SK-N-SH (cell line): ENCODE measurements at places on chromosomes 7 and 10.
A peak's percentile ranks its signal among the peaks of the same experiment; 100 is the strongest.

DNA sequence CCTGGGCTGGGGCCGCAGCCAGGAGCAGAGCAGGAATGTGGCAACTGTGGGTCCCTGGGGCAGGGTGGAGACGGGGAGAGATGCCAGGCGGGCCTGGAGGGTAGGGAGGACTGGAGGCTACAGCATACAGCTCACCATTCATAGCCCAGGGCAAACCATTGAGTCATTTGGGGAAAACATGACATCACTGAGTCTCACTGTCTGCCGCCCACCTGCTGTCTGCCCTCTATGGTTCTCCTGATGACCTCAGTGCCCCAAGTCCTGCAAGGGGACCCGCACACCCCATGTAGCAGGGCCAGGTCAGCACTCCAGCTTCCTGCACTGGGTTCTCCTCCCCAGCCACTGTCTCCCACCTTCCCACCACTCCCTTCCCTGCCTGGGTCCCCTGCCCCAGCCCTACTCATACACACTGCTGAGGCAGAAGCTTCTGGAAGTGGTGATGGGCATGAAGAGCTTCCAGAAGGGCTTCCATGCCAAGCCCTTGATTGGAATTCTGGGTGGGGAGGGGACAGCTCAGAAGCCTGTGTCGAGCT is 10.4 kb downstream of the CHST3 start:
- no peak for DNase-seq

GRCh38 chr7:90666186-90666585 is 70.1 kb downstream of the CDK14 start:
- no peak for DNase-seq

DNA sequence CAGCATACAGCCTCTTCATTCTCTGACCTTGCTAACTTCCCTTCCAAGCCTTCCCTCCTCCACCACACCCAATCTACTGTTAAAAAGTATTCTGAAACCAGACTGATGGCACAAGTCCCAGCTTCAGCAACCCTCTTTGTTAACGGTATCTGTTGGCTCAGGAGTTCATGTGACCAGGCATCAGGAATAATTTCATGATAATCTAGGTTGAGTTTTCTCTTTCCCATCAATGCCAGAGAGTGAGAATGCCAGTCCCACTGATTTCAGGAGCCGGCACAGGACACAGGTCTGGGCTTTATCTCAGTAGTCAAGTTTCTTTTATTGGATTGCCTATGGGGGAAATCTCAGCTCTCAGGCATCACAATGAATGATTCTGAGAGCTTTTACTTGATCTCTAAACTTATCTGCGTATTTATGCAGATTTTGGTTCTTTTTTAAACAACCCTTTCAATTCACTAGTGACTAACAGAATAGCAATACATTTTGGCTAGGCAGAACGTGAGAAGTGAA is 231.0 kb upstream of the LYZL1 start:
- DNase-seq, result peak; percentile 45

GRCh38 chr7:10646194-10646593 is 327.5 kb upstream of the PHF14 start:
- DNase-seq, result no peak

GRCh38 chr7:92158660-92159575 is 20.0 kb downstream of the LRRD1 start:
- no peak for DNase-seq

GRCh38 chr10:82148764-82149163 is 273.8 kb downstream of the NRG3 start:
- no peak for DNase-seq

DNA sequence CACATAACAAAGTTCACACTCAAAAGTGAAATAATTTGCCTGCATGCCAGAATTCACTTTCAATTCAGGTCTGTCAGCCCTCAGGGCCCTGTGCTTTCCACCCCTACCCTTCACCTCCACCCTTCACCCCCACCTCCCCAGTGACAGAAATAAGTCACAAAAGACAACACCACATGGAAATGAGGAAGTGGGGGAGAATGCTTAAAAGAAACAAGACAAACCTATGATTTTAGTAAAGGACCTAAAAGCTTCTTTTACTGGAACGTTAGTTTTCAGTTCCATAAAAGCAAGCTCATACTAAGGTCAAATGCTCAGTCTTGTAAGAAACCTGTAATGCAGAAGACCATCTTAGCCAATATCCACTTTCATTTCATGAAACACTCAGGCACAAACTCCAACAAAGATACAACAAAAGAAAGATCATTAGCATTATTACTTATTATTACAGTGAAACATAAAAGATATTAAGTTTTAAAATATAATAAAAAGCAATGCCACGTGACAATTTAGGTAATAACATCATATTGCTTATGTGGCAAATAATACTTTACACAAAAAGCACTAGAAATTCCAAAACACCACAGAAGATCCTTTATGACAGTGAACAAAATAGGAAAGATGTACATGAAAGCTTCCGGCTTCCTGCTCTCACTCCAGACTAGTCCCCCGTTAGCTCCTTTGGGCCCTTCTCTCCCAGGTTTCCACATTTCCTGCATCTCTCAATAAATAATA is 112.1 kb downstream of the LMBR1 start:
- DNase-seq, result no peak

DNA sequence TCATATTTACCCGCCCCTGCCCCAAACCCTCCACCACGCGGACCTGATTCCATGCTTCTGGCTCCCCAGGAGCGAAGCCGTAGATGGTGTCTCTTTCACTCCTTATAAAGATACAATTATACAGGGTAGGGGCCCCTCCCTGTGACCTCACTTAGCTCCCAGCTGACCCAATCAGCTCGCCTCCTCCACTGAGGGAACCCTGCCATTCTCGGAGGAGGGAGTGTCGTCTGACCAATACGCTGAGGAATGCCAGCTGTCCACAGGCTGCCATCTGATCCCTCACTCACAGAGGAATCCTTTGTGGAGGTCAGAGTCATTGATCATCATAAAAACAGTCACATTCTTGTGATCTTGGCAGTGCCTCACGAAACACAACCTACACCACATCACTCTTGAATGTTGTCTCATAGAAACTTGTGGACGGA is 67.5 kb upstream of the INSIG1 start:
- no peak for DNase-seq
